ENCODE measurements at places on chromosomes 12 and 14.

GRCh38 chr12:78086553-78087362, 256.1 kb downstream of the NAV3 start:
- DNase-seq, result no peak

- no peak for DNase-seq
Observed at GRCh38 chr12:28799348-28799747, 349.7 kb upstream of the FAR2 start.

DNA sequence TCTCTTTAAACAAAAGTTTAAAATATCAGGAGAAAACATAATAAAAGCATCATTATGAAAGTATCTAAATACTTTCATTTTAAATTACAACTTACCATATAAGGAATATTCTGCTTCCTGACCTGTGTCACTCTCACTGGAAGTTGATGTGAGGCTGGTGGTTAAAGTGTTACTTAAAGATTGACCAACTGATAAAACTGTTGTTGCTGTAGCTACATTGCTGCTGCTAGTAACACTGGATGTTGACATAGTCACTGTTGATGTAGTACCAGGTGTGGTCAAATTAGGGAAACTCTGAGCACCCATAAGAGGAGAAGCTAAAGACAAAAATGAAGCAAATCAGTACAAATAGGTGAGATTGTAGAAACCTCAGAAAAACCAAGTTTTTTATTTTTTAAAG, 79.9 kb downstream of the HECTD1 start:
- DNase-seq, result no peak

DNA sequence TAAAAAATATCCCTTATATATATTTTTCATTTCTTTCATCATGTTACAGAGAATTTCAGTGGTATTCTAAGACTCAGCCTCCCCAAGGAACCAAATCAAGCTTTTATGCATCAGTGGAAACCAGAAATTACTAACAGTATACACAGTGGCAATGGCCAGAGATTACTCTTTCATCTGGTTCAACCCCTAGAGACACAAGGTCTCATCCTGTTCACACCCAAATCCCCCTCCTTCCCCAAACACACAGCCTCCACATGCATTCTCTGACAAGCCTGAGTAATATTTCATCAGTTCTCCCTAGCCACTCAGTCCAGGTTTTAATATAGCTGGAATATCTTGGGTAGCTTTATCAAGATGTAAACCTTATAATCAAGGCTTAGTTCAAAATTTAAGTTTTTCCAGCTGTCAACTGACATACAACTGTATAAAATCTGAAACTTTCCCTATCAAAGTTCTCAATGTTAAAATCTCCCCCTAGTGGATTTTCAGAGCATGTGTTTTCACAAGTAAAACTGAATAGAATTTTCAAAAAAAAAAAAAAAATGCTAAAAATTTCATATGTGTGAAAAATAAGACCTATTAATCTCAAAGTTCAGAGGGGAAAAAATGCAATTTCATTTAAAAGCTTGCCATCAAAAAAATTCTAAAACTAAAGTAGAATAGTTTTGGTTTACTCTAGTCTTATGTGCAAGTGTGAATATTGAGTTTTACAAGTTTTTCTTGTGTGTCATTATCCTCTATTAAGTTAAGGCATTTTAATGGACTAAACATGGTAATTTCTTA, 10.5 kb upstream of the SSTR1 start:
- no peak for DNase-seq

- DNase-seq, result no peak
Observed at GRCh38 chr12:51746416-51746815, 102.1 kb downstream of the FIGNL2 start.

DNA sequence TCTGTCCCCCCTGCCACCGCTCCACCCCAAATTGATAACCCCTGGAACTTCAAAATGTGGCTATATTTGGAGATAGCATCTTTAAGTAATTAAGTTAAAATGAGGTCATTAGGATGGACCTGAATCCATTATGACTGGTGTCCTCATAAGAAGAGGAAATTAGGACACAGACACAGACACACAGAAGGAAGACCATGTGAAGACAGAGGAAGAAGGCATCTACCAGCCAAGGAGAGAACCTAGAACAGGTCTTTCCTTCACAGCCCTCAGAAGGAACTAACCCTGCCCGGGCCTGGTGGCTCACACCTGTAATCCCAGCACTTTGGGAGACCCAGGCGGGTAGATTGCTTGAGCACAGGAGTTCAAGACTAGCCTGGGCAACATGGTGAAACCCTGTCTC, 3.6 kb upstream of the HRK start:
- DNase-seq, result no peak

DNA sequence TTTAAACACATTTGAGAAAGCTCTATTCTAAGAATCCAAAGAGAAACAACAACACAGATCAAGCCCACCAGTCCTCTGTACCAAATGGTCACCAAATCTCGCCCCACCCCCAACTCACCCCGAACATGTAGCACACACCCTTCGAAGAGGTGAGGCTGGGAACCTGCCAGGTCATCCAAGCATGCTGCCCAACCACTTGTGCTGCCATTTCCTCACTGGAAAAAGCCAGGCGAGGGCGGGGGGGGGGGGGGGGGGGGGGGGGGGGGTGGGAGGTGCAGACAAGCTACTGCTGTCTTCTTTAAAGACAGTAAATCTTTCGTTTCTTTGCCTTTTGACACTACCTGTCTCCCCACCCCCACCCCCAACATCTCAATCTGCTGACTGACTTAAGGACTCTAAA, 59.9 kb downstream of the SETD3 start:
- no peak for DNase-seq

- DNase-seq, result no peak
Observed at GRCh38 chr12:106110626-106111300, 28.0 kb downstream of the NUAK1 start.

GRCh38 chr12:53193040-53193439, 12.3 kb upstream of the CSAD start:
- DNase-seq, result no peak

- DNase-seq, result no peak
Observed at GRCh38 chr12:41402801-41403200, 214.7 kb downstream of the PDZRN4 start.

- peak; percentile 64 for DNase-seq
Observed at GRCh38 chr12:56521590-56522371, at the start of gene RBMS2. TSS of gene RBMS2 (plus strand) at chr12:56521820. CDS start at chr12:56522024, 204 bp downstream.

DNA sequence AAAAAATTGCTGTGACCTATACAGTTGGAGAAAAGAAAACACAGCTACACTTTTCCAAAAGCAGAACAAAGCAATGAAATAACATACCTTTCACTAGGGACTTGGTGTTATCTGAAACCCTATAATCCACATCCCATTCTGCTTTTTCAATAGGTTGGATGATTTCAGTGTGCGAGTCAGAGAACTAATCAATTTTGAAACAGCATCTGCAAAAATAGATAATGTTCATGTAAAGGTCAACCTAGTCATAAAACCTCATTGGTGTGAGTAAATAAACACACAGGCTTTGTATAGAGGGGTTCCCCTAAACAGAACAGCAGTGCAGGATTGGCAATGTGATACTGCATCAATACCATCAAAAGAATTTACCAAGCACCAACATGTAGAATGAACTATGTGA, 173.0 kb upstream of the G2E3 start:
- DNase-seq, result no peak

DNA sequence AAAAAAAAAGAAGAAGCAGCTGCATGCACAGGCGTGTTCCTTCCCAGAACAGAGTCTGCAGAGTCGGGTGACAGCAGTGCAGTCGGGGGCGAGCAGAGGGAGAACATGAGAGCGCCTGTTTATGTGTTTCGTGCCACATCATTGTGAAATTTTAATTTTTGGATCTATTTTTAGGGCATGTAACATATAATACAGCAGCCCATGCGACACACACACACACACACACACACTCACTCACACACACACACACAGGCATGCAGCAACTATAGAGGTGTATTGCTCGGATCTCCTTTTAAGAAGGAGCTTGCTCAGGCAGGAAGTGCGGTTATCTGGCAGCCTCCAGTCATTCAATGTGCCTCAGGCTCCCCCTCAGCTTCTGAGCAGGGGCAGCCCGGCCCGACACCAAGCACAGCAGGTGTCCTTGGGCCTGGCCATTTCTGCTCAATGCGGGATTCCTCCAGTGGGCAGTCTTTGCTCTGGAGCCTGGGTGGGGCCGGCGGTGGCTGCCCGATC, 71.8 kb downstream of the ZNF664 start:
- DNase-seq, result no peak

DNA sequence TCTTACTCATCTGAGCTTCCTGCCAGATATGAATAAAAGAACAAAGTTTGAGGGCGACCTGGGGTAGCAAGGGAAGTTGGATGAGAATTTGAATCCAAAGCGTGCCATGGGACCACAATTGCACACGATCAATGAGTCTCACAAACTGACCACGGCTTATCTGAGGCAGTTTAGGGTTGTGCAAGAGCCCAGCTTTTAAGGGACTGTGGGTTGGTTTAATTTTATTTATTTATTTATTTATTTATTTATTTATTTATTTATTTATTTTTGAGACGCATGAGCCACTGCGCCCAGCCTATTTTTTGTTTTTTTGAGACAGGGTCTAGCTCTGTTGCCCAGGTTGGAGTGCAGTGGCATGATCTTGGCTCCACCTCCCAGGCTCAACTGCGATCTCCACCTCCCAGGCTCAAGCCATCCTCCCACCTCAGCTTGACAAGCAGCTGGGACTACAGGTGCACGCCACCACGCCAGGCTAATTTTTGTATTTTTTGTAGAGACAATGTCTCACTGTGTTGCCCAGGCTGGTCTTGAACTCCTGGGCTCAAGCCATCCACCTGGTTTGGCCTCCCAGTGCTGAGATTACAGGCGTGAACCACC, 1.1 kb downstream of the AMDHD1 start:
- no peak for DNase-seq

- DNase-seq, result no peak
Observed at GRCh38 chr12:51970904-51971646, 19.6 kb downstream of the ACVR1B start.

DNA sequence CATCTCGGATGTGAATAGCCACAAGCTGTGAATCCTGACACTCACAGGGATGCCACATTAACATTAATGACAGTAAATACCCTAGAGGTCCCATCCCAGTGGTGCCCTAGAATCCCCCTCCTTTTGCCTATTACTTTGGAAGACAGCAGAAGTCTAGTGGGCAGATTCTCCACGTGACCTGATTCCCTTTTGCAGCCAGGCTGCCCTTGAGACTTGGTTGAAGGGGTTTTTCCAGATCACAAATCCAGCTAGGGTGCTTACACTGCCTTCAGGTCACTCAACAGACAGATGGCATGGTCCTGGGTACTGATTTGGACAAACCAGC, 8.7 kb downstream of the HDAC7 start:
- no peak for DNase-seq

- DNase-seq, result no peak
Observed at GRCh38 chr12:77343291-77343690, 277.9 kb upstream of the E2F7 start.
